AG20443 (cell line): ENCODE measurements at places on chromosomes 2 and 18.
A peak's percentile ranks its signal among the peaks of the same experiment; 100 is the strongest.

DNA sequence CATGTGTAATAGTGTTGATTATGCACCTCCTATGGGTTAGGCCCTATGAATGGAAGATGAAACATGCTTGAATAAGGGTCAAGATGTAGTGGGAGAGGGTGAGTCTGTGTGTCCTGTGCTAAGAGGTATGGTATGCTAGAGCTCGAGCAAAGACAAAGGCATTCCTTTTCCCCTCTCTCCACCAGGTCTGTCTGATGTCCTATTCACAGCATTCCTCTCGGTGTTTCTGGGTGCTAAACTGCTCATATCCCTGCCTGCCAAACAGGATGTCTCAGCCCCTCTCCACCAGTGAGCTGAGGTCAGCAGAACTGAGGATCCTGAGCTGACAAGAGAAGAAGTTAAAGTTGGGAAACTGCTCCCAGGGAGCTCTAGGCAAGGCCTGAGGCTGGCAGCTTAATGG lies 344.9 kb downstream of the TSN start:
- peak; percentile 19 for DNase-seq

- DNase-seq = no peak
Measured at GRCh38 chr2:192026825-192027120, 168.0 kb downstream of the TMEFF2 start.

DNA sequence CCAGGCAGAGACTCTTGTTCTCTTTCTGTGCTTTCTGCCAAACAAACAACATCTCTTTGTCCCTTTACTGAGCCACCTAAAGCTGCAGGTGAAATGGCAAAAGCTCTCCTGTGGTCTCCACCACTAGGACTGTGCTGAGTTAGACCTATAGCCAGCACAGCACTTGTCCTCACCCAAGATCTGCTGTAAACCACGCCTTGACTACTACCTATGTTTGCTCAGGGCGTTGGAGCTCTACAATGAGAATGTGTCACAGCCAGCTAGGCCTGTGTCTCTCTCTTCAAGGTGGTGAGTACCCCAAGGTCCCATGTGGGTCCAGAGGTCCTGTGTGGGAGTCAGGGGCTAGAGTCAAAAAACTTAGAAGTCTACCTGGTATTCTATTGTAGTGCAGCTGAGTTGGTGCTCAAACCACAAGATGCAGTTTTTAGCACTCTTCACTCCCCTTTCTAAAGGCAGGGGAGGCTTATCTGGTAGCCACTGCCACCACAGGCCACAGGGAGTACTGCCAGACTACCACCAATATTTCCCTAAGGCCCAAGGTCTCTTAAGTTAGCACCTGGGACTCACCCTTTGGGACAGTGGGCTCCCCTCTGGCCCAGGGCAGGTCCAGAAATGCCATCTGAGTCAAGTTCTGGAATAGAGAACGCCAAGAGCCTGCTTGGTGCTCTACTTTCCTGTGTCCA lies 96.8 kb upstream of the RPRM start:
- no peak for DNase-seq

GRCh38 chr2:74077636-74078035 lies 70.1 kb downstream of the BOLA3 start:
- no peak for DNase-seq

DNA sequence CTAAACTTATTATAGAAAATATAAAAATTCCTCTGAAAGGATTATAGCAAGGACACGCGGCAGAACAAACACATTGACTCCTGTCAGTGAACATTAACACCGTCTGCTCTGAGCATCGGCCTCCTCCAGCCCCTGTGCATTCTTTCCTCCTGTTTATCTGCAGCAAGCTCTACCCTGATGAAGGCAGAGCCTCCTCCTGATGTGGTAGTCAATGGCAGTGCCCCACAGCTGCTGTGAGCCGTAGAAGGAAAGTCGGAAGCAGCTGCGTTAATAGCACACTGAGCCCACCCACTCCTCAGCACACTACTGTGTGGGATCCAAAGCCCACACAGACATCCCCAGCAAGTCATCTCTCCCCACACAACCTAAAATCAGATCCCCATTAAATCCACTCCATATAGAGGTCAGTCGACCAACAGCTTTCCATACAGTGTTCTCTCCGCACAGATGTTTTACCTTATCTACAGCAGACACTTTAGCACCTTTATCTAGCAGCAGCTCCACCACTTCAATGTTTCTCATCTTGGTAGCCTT lies 41.0 kb downstream of the KIDINS220 start:
- DNase-seq = no peak

DNA sequence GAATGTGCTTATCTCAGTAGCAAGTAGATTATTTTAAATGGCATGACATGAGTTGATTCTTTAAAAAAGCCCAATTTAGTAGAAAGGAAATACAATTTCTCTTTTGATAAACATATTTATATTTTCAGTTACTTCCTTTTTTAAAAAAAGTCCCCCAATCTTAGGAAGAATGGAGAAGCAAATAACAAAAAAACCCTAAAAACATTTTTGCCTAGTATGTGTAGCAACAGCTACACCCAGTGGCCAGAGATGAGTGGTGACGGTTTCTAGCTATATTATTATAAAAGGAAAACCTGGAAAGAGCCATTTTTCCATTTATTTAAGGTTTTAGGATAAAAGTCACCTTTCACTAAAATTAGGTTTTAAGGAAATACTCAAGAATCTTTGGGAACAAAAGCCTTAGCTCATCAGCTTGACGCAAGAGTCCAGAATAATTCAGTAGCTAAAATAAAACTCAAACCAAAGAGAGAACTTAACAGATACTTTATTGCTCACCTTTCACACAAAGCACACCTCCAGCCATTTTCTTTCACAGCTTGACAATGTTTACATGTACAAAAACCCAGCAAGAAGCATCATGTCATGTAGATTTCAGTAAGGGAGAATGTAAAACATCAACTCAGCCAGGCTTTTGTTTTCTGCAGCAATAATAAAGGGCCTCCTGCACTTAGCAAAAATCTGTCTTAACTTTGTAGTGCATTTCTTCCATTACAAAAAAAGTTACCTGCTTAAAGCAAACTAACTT lies 15.7 kb downstream of the FAM98A start:
- DNase-seq = peak; percentile 44
